ENCODE measurements at places on chromosomes 16 and 17.

DNA sequence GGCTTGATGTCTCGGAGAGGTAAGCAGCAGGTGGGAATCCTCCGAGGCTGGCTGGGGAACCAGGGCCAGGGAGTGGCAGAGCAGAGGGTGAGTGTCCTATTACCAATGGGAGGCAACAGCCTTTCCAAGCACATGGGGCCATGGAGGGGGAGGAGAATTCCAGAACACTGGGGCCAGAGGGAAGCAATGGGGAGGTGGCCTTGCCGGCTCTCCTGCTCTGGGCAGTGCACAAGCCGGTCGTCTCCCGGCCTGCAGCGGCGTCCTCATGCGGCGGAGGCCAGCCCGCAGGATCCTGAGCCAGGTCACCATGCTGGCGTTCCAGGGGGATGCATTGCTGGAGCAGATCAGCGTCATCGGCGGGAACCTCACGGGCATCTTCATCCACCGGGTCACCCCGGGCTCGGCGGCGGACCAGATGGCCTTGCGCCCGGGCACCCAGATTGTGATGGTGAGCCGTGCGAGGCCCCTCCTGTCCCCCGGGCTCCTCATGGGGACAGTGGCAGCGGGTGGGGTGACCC is 21.9 kb downstream of the SGSH start:
- peak; percentile 34 for DNase-seq

DNA sequence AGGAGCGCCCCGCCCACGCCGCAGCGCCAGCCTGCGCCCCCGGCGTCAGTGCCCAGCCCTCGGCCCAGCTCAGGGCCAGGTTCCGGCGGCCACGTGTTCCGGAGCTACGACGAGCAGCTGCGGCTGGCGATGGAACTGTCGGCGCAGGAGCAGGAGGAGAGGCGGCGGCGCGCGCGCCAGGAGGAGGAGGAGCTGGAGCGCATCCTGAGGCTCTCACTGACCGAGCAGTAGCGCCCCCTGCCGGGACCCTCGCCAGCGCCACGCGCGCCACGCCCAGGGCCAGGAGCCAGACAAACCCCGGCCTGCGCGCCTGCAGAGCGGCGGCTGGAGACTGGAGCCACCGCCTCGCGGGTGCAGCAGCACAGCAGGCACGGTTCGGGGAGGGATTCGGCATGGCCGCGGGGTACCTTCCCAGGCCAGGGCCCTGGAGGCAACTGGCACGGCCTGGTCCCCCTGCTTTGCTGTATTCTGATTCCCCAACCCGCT is 9.3 kb downstream of the CORO6 start:
- no peak for DNase-seq

DNA sequence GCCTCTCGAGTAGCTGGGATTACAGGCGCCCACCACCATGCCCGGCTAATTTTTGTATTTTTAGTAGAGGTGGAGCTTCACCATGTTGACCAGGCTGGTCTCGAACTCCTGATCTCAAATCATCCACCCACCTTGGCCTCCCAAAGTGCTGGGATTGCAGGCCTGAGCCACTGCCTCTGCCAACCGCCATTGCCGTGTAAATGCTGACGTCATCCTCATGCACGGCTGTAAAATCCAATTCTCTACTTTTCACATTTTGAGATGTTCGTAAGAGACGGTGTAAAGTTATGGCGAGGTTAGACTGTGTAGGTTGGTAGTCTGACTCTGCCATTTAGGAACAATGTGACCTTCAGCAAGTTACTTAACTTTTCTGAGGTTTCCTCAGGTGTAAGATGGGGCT is 1.7 kb upstream of the DNAJA2 start:
- no peak for DNase-seq

DNA sequence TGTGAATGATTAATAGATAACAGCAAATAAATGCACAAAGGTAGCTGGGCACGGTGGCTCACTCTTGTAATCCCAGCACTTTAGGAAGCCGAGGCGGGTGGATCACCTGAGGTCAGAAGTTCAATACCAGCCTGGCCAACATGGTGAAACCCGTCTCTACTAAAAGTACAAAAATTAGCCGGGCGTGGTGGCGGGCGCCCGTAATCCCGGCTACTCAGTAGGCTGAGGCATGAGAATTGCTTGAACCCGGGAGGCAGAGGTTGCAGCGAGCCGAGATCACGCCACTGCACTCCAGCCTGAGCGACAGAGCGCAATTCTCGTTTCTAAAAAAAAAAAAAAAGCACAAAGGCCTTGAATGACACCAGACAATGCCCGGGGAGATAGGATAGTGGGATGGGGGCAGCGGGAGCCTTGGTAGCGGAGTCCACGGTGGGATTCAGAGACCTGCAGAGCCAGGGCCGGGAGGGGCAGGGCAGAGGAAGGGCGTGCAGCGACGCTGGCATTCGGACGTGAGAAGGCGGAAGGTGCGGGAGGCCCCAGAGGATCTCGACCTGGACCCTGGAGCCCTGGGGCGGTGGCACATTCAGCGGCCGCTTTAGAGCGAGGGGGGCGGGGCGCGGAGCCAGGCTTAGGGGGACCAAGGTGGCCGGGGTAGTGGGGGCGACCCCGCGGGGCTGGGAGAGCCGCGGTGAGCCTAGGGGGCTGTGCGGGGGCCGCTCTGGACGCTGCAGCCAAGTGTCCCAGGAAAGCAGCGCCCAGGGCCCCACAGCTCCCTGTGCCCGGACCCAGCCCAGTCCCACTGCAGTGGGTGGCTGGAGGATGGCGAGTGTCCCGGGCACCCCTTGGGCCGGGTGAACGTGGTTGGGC is 999 bp upstream of the FLYWCH2 start:
- DNase-seq = no peak

DNA sequence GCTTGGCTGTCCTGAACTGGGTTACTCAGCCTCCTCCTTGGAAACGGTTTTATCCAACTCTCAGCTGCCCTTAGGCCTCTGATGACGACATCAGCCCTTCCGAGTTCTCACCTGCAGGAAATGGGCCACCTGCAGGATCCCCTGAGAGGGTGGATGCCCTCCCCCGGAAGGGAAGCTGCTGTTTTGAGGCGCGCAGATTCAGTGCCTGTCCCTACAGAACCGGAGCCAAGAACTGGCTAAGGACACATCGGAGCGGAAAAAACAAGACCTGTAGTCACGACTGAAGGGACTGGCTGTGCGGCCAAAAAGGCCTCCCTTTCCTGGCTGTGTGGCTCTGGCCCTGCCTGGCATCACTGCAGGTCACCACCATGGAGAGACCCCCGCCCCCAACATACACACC is 11.7 kb upstream of the C16orf95 start:
- DNase-seq = no peak

DNA sequence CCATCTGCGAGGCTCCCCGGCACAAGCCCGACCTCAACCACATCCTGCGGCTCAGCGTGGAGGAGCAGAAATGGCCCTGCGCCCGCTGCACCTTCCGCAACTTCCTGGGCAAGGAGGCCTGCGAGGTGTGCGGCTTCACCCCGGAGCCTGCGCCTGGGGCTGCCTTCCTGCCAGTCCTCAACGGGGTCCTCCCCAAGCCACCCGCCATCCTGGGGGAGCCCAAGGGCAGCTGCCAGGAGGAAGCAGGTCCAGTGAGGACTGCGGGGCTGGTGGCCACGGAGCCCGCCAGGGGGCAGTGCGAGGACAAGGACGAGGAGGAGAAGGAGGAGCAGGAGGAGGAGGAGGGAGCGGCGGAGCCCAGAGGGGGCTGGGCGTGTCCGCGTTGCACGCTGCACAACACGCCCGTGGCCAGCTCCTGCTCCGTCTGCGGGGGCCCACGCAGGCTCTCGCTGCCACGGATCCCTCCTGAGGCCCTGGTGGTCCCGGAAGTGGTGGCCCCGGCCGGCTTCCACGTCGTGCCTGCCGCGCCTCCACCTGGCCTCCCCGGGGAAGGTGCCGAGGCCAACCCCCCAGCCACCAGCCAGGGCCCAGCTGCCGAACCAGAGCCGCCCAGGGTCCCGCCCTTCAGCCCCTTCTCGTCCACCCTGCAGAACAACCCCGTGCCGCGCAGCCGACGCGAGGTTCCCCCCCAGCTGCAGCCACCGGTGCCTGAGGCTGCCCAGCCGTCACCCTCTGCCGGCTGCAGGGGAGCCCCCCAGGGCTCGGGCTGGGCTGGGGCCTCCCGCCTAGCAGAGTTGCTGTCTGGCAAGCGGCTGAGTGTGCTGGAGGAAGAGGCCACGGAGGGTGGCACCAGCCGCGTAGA is 13.1 kb upstream of the PRR35 start:
- DNase-seq = no peak

DNA sequence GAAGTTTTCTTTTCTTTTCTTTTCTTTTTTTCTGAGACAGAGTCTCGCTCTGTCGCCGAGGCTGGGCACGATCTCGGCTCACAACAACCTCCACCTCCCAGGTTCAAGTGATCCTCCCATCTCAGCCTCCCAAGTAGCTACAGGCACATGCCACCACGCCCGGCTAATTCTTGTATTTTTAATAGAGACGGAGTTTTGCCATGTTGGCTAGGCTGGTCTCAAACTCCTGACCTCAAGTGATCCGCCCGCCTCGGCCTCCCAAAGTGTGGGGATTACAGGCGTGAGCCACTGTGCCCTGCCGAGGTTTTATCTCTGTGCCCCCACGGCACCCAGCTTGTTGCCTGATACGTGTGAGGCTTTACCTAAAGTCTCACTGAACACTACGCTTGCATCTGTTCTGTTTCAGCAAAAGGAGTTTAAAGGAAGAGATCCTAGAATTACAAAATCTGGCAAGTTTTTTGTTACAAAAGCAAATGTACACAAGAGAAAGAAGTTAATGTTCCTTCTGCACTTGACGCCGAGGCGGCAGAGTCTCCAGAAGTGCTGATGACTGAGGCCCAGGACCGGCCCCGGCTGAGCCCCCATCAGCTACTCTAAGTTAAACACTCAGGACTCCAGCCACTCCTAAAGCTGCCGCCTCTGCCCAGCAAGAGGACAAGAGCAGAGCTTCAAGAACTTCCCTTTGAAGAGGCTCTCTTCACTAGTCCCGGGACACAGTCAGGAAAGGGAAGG is 9.2 kb downstream of the ABCA3 start:
- no peak for DNase-seq

GRCh38 chr16:58862334-58863021 is 128.4 kb upstream of the GOT2 start:
- DNase-seq = no peak

DNA sequence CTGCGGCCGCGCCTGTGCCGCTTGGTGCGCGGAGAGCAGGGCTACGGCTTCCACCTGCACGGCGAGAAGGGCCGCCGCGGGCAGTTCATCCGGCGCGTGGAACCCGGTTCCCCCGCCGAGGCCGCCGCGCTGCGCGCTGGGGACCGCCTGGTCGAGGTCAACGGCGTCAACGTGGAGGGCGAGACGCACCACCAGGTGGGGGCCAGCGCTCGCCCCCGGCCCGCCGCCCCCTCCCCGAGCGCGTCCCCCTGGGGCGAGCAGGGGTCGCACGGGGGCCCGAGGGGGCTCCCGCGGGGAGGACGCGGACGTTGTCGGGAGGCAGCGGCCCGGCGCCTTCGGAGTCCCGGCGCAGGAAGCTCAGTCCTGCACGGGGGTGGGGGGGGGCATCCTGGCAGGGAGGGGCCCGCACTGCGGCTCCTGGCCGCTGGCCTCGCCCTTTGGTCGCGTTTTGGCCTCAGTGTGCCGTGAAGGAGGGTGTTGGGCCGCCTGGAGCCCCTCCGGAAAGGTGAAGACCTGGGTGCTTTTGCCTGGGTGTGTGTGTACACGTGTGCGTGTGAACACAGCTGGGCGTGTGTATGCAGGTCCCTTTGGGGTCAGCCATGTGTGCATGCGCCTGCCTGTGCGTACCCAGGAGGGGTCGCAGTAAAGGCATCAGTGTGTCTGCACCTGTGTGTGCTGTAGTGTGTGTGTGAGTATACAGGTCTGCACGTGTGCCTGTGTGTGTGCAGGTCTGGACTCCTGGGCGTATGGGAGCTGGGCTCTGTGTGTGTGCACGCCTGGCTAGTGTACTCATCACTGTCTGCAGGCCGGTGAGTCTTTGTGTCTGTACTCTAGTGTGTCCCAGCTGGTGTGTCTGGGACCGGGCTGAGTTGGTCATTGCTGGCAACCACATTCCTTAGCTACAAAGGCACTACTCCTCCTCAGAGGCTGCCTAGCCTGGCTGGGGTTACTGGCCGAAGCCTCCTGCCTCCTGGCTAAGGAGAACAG is 615 bp downstream of the NHERF2 start:
- peak; percentile 75 for DNase-seq

GRCh38 chr16:12575288-12575687 is 228.4 kb downstream of the CPPED1 start:
- no peak for DNase-seq

DNA sequence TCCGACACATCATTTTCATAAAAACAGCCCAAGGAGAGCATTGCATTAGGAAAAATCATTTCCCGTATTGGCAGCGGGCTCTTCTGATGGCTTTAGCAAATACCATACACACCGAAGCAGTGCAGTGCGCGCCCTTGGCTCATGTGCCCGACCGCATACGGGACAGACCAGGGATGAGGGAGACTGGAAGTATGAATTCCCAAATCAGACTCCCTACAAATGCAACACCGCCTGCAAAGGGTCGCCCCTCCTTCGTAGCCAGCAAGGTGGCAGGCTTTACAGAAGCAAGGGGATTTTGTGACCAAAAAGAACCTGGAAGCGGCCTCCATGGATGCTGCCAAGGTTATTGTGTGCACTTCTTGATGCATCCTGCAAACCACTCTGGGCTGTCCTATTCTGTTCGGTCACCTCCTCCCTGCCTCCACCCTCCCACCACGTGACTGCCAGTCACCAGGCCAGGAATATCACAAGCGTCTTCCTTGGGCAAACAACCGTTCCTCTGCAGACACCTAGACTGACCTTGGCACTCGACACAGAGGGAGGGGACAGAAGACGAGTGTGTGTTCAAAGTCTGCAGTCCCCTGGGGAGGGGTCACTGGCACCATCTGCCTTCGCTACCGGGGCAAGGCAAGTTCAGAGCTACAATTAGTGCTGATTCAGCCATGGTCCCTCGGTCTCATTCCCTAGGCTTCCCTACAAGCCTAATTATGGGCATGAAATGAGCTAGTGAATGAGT is 460.4 kb downstream of the SLC39A11 start:
- DNase-seq = peak; percentile 59

DNA sequence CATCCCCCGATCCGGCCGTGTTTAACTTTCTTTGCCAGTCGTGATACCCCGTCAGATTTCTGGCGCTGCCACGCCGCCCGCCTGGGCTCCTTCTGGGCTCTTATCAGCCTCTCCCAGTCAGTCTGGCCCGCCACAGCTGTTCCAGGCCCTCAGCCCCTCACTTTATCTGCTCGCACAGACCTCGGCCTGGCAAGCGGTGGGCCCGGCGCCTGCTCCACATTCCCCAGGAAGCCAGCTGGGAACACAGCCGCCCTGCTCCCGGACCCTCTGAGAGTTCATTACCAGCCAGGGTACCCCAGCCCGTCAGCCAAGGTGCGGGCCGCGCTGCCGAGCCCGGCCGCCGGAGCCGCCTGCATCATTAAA is 157.5 kb downstream of the ZNF423 start:
- DNase-seq = no peak

DNA sequence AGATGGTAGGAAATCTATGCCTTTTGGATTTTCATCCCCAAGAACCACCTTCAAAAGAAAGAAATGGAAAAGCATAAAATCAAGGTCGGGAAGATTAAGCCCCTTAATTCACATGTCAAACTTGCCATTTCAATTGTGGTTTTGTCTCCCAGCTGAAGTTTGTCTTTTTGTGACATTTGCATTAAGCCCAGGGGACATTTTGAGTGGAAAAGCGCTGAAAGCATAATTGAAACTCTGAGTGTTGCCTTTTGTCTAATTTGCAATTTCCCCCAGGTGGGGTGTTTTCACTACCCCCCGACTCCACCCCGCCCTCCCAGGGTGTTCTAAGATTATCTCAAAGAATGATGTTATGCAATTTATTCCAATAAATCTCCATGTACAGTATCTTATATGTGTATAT is 396.2 kb downstream of the CDH13 start:
- no peak for DNase-seq
